ENCODE measurements at places on chromosomes 11 and 22. TPM values are rescaled to one million over a fixed set of nuclear protein-coding genes. Genes with fewer than 3 reads are reported as not detected.

- DNase-seq, result no peak
Measured at GRCh38 chr11:112628676-112629075, 332.5 kb upstream of the NCAM1 start.

DNA sequence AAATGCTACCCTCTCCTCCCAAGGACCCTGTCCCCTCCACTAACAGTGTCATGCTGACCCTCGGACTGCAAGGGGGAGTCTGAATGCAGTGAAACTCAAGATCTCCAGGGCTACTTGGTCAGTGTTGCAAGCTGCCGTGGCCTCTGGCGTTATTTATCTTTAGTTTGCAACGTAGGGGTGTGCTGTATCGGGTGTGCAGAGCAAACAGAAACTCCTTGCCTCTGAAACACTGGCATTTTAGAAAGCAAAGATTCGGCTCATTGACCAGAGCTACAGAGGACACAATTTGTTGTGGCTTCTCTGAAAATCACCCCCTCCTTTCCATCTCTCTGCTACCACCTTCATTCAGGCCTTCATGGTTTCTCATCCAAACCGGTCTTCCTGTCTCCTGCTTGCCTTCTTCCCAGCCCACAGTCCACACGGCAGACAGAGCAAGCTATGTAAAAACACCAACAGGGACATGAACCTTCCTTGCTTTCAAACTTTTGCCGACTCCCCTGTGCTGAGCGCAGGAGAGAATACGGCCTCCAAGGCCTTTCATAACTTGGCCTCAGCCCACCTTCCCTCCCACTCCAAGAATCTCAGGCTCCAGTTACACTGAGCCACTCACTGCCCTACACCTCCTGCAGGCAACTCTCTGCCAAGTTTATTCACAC is 14.9 kb downstream of the FZD4 start:
- no peak for DNase-seq

- no peak for DNase-seq
Measured at GRCh38 chr11:77654770-77655434, 17.3 kb upstream of the CLNS1A start.

KCNC1 gene
- total RNA-seq, result not detected
